ENCODE measurements at places on chromosomes 7 and 10.

- no peak for DNase-seq
Measured at GRCh38 chr7:30459591-30460245, 18.9 kb downstream of the NOD1 start.

GRCh38 chr10:4661511-4662255 is 164.3 kb upstream of the AKR1E2 start:
- no peak for DNase-seq

DNA sequence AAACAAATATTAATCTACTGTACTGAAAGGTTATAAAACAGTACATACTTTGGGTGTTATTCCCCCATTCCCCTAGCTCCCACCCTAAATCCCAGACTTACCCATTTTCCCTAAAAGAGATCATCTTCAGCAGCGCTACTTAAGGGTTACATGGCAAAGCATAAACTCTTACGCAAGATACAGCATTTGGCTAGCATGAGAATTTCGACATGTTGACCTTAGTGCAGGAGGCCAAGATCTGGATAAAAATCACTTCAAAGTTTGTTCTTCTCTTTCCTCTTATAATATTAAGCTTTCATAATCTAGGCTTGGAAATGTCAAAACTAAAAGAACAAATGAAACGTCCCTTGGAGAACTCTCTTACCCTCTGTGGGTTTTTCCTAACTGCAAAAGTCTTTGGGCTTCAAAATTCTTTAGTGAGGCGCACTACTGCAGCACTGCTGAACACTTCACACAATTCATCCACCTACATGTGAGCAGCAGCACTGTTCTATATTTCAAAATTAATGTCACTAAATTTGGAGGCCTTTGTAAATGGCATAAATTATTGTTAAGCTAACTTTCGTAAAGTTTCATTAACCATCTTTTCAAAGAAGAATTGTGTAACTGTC is 59.5 kb upstream of the PDLIM1 start:
- DNase-seq = no peak

DNA sequence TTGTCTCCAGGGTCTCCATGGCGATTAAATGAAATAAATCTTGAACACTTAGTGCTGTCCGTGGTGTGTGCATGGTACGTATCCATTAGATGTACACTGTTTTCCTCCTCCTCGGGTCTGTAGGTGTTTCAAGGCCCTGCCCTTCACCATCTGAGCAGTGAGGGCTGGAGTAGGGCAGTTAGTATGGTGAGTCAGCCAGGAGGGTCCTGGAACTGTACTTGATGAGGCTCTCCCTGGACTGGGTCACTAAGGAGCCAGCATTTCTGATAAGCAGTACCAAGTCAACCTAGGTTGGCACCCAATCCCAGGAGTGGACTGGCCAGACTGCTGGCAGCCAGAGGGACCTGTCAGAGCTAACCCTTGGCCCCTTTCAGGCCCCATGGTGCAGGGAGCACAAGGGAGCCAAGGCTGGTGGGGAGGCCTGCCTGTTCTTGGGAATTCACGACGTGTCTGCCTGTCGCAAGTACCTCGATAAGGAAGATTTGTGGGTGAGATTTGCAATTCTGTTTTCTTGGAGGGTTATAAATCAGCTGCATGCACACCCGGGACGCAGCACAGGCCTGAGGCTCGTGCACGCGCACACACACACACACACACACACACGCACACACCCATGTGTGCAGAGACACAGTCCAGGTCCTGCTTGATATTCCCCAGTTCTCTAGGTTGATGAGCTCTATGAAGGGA is 114.2 kb downstream of the ZMIZ1 start:
- no peak for DNase-seq

GRCh38 chr7:50795253-50795652 is 12.6 kb upstream of the GRB10 start:
- no peak for DNase-seq

Data from cortex of kidney (tissue), 1 donor.